Stimulated activated CD4-positive, alpha-beta T cell treated with anti-CD3 and anti-CD28 coated beads, Interleukin-1b, Interleukin-23, amount 100 ng/mL, for 4 hours (primary cell): ENCODE measurements at places on chromosomes 3 and 15.

GRCh38 chr3:158568784-158569183, 2.2 kb upstream of the MLF1 start:
- DNase-seq, result no peak

GRCh38 chr15:63041974-63042876, at the start of gene TPM1:
Gene TPM1, plus strand, starts transcription at chr15:63042747. Its CDS starts 83 bp downstream, at chr15:63042830.
- DNase-seq, result no peak

DNA sequence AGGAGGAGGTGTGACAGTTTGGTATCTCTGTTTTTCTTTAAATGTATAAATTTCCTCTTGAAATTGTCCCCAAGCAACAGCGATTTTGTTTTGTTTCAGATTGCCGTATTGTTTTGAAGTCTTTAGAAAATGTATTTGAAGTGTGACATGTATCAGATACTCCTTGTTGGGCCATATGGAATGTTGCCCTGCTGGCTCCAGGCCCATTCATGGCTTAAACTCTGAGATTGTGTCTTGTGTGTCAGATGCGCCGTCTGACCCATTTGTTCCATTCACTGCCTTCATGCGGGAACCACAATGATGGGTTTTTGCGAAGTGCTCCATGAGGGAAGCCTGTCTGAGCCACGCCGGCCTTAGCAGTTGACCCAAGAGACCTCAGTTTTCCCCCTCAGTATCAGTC, 75.2 kb upstream of the ADAMTSL3 start:
- no peak for DNase-seq

DNA sequence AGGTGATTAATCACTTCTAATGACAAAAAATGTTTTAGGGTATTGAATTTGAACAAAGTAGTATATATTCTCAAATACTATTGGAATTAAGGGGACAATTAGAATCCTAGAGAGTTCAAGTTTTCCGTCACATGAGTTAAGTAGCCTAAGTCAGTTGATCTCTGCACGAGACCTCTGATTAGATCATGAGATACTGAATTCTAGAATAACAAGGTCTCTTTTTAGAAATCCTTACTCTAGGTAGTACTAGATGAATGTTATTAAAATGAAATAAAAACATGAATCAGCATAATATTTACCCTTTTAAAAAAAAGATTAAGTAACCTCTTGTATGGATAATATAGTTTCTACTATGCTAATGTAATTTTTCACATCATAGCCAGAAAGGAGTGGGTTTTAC, 43.4 kb downstream of the MYO5A start:
- no peak for DNase-seq

- DNase-seq, result no peak
Observed at GRCh38 chr3:82044930-82045705, 283.7 kb upstream of the GBE1 start.

DNA sequence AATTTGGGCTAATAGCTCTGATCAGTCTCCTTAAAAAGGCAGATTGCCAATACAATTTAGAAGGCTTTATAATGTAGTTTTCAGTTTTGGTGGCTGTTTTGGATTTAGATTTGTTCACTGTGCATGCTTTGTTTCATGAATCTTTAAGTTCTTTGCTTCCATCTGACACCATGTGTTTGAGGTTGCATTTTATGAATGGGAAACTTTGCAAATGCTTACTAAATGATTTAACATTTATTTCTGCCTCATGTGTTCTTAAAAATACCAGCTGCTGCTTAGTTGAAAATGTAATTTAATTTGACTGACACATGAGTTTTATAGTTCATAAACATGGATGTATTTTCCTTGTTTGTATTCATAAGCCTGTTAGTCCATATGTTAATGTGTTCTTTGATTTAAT, 78.6 kb downstream of the RNF13 start:
- DNase-seq, result no peak

DNA sequence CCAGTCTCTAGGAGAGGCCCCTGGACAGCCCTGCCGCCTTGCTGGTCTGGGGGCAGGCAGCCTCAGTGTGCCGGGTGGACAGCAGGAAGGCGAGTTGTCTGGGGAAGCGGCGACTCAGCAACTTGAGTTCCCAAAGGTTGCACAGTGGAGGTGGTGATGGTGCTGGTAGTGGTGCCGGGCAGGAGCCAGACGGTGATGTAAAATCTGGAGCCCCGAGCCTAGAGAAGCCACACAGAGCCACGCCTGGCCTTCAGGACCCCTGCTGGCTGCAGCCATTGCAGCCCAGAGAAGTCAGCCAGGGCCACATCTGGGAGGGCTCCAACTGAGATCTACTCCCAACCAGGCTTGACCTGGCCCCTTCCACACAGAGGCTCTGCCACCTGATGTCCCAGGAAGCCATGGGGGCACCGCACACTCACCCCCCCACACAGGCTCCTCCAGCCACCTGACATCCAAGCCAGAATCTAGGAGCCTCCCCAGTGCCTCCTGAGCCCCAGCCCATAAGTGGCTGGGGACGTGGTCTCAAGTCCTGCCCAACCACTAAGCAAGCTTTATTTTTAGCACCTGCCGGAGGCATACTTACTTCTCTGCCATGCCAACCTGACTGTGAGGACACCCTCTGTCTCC, 8.8 kb downstream of the C3orf22 start:
- no peak for DNase-seq

- DNase-seq, result no peak
Observed at GRCh38 chr3:129002573-129003569, 1.8 kb downstream of the EFCC1 start.

DNA sequence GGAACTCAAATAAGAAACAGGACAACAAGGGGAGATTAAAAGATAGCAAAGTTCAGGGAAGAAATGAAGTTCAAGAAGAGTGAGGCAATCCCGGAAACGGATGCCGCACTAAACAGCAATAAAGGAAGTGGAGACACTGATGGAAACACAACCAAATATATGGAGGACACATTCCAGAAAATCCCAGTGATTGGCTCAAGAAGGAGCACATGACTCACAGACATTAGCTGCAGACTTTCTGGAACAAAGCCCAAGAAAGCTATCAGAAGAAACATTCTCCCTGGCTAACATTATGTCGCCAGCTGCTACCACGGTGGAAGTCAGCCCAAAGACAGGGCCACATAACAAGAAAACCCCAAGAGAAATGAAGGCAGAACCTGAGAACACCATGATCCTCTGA, 18.1 kb upstream of the VGLL4 start:
- DNase-seq, result no peak

DNA sequence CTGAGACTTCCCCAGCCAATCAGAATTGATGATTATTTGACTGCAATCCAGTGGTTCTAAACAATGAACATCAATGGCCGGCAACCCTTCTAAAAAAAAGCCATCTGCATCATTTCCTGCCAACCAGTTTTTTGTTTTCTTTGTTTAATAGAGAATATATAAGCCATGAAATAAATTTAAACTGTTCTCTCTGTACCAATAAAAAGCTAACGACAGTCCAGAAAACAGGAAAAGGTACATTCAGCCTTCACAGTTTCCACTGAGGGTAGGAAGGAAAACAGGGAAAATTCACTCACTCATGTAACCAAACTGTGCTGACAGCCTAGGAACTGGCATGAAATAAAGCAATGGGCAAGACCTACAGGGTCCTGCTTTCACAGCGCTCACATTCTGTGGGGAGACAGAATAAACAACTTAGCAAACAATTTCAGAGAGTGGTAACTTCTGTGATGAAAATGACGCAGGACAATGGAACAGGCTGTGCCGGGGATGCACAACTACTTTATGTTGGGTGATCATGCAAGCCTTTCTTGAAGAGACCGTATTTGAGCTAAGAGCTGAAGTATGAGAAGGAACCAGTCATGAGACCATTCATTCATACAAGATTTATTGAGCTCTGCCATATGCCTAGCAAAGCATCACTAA, 630.1 kb downstream of the MAGI1 start:
- no peak for DNase-seq

GRCh38 chr15:58793862-58794261, 22.8 kb downstream of the MINDY2 start:
- no peak for DNase-seq

GRCh38 chr3:191982481-191982880, 521.5 kb downstream of the PYDC2 start:
- DNase-seq, result no peak
